ENCODE measurements at places on chromosomes 13 and 19. TPM values are rescaled to one million over a fixed set of nuclear protein-coding genes. Genes with fewer than 3 reads are reported as not detected.

- no peak for DNase-seq
These were observed 33.4 kb downstream of the ABCC4 start for GRCh38 chr13:95267662-95268342.

Gene CDK8
- 5.3 TPM for polyA plus RNA-seq

Gene DAPK3
- 252 TPM for polyA plus RNA-seq

DNA sequence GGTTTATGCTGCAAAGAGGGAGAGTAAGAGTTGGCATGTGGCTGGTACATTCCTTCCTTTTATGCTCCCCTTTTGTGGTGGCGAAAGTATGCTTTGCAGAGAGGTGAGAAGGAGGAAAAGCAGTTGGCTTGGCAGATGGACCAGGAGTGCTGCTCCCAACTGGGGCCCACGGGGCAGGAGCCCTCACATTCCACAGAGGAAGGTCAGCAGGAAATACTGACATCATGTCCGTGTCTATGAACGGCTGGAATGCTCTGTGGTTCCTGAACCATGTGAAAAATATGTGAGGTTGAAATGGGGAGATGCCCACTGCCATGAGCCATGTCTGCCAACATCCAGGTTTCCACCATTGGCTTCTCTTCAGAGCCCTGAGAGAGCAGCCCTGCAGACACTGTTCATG, 33.3 kb upstream of the GAS6 start:
- DNase-seq, result no peak

DNA sequence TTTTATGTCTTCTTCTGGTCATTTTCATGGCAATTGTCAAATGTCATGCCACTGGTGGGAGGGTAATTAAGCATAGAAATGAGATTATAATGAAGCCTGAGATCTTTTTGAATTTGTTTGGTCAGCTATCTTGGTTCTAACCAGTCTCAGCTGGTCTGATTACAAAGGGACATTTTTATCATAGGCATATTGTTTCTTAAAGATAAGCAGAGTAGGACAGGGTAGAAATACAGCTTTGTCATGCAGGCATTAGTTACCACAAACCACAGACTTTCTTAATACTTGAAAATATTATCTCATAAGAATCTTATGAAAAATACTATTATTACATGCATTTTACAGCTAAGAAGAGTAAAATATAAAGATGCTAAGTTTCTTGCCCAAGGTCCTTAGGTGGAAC, 1761.5 kb downstream of the PCDH9 start:
- DNase-seq, result no peak

Gene C1QTNF9B
- polyA plus RNA-seq, result 3.1 TPM

DNA sequence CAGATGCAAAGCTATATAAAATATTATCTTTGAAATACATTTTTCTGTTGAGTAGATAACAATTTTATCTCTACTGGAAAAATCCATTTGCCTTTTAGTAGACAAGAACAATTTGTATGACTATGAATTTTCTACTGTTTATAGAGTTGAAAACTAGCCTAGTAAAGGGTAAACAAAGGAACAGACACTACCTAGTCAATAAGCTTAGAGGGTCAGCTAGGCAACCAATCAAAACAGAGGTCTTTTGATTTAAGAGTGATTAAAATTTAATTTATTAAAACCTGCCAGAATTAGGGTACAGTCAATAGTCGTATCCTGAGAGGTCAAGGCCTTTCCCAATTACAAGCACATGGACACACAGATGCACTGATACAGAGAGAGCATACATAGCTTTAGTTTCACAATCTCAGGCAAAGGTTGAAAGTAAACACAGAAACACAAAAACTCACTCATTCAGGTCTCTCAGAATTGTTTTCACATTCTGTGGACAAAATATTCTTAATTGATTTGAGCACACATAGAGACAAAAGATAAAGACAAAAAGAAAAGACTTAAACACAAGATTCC, 24.5 kb upstream of the GPC6 start:
- DNase-seq, result no peak

DNA sequence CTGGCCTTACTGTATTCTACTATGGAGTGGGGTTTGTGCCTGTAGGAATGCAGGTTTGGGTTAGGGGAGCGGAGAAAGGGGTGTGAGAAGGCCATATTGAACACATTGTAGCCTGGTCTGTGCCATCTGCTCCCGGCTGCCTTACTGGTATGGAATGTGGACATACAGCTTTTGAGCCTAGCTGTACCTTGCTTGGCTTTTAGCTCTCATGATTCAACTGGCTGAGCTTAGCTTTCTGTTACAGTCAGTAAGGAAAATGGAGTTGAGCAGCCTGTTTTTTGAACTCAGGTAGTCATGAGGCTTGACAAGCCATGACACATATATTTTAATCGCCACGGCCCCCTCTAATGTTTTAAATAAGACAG, 41.6 kb downstream of the ARHGAP35 start:
- no peak for DNase-seq

- DNase-seq, result peak; percentile 84
These were observed 10.7 kb downstream of the ABHD8 start for GRCh38 chr19:17292301-17293074.

Gene AP3D1
- 124 TPM for polyA plus RNA-seq
